Activated CD4-positive, alpha-beta T cell treated with anti-CD3 and anti-CD28 coated beads, Interleukin-2, Interleukin-4, amounts not matched to agents 100 ng/mL and 50 ng/mL, durations not matched to agents 16 hours and 8 hours (primary cell): ENCODE measurements at places on chromosomes 16 and 17.

DNA sequence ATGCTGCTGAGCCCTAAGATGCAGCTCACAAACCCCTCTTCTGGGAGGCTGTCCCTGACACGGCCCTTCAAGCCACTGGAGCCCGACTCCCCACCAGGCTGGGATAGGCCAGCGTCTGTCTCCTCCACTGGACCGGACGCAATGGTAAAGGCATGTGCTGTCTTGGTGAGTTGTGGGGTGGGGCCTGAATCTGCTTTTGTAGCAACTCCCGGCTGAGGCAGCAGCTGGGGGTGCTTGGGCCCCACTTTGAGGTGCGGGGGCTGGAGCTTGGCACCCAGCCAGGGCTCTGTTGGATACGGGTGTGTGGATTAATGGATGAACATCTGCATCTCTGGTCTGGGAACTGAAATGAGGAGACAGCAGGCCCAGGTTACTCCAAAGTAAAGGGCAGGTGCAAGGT lies 3.5 kb upstream of the NLRC3 start:
- no peak for DNase-seq

DNA sequence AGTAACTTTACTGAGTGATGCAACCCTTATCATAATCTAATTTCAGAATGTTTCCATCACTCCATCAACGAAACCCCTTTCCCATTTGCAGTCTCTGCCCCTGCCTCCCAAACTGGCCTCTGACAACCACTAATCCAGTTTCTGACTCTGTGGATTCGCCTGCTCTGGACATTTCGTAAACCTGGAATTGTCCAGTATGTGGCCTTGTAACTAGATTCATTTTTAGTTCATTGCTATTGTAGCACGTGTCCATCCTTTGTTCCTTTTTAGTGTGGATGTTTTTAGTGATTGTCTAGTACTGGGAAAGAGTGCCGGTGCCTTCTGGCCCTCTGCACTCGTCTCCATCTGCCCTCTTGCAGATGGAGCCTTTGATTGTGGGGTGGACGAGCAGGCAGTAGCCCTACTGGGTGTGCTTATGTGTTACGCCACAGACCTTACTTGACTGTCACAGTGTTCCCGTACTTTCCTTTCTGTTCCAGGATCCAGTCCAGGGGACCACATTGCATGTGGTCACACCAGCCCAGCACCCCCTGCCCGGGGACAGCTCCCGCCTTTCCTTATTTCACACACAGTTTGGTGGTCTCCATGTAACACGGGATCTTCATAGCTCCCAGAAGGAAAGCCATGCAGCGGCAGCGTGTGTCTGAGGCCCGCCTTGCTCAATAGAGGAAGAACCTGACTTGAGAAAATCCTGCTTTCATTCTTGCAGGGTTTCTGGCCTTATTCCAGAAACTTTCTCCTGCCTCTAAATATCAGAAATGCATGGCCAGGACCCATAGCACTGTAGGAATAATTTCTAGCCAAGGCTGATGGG lies 8.8 kb downstream of the KIAA0513 start:
- no peak for DNase-seq

DNA sequence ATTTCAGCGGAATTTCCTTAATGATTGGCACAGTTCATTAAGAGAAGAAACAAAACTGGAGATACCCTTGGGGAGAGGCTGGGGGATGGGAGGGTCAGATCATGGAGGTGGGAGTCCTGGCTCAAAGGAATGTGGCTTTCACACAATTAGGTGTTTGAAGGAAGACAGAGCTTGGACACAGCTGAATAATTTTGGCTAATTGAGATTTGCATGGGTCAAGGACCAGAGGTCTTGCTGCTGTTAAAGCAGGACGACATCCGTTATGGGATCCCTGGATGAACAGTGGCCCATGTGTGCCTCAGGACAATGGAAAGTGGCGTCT lies 160.3 kb downstream of the HS3ST3B1 start:
- DNase-seq, result no peak

DNA sequence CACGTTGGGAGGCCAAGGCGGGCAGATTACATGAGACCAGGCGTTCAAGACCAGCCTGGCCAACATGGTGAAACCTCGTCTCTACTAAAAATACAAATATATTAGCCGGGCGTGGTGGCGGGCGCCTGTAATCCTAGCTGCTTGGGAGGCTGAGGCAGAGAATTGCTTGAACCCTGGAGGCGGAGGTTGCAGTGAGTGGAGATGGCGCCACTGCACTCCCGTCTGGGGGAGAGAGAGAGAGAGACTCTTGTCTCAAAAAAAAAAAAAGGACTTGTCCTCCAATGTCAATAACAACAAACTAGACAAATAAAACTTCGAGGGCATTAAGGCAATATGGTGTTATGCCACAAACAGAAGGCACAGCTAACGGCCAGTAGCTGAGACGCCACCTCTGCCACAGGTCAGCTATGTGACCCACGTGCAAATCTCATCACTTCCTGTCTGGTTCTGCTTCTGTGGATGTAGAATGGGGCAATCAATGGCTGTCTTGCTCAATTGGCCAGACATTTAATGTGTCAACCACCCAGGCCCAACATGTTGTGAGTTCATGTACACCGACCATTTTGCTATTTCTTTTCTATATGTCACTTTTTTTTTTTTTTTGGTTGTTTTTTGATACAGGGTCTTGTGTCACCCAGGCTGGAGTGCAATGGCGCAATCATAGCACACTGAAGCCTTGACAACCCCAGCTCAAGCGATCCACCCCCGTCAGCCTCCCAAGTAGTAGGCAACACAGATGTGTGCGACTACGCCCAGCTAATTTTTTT lies 834 bp upstream of the TXNDC11 start:
- DNase-seq, result peak; percentile 51

GRCh38 chr16:15873301-15873700 lies 15.1 kb downstream of the CEP20 start:
- no peak for DNase-seq

GRCh38 chr17:14921936-14922335 lies 343.2 kb downstream of the PMP22 start:
- no peak for DNase-seq

DNA sequence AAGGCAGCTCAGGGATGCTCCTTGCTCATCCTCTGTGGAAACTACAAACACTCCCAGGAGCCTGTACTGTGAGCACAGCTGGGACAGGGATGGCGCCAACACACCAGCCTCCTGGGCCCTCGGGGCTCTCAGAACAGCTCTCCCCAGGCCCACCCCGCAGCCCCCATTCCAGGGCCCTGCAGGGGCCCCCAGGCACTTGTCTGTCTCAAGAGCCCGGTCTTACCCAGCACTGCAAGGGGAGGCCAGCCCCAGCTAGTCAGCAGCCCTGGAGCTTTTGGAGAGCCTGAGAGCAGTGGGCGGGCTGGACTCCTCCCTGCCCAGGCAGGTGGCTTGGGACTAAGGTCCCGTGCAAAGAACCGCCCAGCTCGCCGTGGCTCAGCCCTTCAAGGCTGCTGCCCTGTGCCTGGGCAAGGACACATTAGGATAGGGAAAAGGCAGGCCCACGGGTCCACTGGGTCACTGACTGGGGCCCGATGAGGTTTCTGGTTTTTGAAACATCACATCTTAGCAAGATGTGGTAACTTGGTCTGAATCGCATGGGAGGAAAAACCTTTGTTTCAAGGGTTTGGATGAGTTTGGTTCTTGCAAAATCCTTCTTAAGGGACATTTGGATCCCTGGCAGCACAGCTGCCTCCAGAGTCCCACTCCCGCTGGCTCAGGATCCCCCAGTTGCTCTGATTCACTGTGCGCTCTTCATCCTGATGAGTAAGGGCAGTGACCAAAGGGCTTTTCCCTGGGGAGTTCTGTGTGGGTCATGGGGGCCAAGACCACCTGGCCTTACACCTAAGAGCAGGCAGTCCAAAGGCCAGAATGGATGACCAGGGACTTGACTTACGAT lies 2.8 kb downstream of the DNASE1L2 start:
- DNase-seq, result no peak

DNA sequence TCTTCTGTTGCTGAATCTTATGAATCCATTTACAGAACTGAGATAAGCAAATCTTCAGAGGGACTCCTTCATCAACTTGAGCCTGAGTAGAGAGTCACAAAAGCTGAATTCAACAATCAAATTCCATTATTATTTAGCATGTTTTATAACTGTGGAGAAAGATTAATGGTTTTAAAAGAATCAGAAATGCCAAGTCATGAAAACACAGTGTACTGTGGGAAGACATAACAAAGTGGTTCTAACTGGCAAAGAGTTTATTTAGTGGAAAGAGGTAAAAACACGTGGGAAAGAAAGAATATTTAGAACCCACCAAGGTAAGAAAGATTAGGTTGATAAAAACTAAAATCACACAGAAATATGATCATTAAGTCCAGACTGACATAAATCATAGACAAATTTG lies 5.0 kb downstream of the ERI2 start:
- no peak for DNase-seq

DNA sequence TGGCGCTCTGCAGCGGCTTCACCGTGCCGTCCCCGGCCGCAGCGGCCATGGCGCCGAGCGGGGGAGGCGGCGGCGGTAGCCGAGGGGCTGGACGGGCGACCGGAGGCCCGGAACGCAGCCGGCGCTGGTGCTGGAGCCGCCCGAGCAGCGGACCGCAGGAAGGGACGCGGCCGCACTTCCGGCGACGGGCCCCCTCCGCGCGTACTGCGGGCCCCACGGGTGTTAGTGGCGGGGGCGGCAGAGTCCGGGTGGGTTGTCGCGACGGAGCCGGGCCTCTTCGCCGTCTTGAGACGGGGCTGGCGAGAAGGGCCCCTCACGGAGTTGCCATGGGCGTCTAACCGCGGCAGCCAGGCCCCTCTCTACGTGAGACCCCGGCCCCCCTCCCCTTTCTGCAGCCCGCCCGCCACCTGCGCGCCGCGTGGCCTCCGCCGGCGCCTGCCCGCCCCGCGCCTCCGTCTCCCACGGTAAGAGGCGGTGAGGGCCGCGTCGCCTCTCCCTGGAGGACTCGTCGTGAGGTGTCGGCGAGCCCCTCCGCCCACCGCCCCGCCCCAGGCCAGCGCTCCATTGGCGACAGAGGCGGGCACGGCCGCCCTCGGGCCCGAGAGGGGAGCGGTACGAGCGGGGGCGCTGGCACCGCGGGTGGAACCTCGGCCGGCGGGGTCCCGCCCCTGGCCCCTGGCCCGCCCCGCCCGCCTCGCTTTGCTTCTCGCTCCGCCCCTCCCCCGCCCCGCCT lies at the start of the genes VPS9D1 and ZNF276:
VPS9D1 (minus strand) TSS at position 86 of the 733 bp plus-strand sequence; CDS start at position 49, 37 bp downstream.
ZNF276 (plus strand) TSS at position 725 of the 733 bp plus-strand sequence. CDS start 104 bp downstream, outside the sequence.
- DNase-seq, result peak; percentile 78

DNA sequence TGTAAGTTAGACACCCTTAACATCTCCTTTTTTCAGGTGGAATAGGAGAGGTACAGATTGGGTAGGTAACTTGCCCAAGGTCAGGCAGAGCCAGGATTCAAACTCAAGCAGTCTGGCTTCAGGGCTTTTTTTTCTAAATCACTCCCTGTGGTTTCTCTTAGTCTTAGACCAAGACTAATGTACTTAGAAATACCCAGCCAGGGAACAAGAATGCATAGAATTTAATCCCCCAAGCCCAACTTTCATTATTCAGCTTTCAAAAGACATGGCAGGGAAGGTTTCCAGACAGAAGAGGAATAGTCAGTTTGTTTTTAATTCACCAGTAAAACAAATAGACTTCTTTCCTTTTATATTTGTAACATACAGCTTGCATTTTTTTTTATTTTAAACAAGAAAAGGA lies 305.2 kb upstream of the RBFOX1 start:
- DNase-seq, result no peak

GRCh38 chr17:40151414-40151963 lies 11.2 kb downstream of the CASC3 start:
- DNase-seq, result no peak

- DNase-seq, result no peak
Observed at GRCh38 chr17:61328351-61328750, 71.3 kb upstream of the TBX2 start.

DNA sequence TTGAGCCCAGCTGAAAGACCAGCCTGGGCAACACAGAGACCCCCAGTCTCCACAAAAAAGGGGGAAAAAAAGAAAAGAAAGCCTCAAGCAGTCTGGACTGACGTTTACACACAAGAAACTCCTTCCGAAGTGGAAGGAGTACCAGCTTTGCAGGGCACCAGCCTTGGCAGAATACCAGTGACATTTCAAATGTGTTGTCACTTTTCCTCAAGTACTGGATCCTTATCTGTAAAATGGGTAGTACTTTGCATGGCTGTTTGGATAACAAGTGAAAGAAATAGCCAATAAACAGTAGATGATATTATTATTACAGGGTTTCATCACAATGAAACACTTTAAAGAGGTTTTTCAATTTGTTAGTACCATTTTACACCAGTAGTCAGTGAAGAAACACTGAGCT lies 14.2 kb downstream of the YWHAE start:
- no peak for DNase-seq

GRCh38 chr16:64749346-64749745 lies 372.5 kb downstream of the CDH11 start:
- DNase-seq, result no peak

DNA sequence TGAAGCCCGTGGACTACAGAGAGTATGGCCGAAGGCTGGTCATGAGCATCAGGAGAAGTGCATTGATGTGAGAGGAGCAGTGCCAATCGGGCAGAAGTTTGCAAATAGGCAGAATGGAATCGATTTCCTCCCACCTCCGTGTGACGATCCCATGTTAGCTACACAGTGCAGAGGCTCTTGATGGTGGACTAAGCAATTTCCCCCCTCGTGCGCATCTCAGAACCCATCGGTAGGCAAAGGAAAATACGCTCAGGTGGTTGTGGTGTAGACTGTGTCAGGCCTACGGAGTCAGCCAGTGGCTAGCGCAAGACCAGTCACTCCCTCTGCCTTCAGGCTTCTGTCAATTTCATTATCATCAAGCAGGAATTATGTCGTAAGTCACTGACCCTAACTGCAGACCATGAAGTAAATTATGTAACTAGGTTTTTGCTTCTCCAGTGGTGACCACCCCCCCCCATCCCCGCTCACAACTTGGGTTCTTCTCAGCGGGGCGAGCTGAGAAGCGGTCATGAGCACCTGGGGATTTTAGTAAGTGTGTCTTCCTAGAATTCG lies 67.4 kb downstream of the RPA1 start:
- no peak for DNase-seq
